A375 (cell line): ENCODE measurements at places on chromosomes 16 and 17. TPM values are rescaled to one million over a fixed set of nuclear protein-coding genes. Genes with fewer than 3 reads are reported as not detected.

PSME3 gene
- 139 and 155 TPM in 2 replicates for total RNA-seq

MARVELD3 gene
- not detected in 2 replicates for total RNA-seq

EIF3C gene
- 578 and 662 TPM in 2 replicates for total RNA-seq

KAT2A gene
- total RNA-seq = 23.5 and 36.3 TPM in 2 replicates

EPX gene
- total RNA-seq = not detected in 2 replicates

HS3ST4 gene
- total RNA-seq = not detected in 2 replicates

ANKFN1 gene
- 3.1 and 4.6 TPM in 2 replicates for total RNA-seq

KRTAP4-3 gene
- total RNA-seq = not detected in 2 replicates

NAA60 gene
- total RNA-seq = 9.6 and 15.4 TPM in 2 replicates

CSH2 gene
- total RNA-seq = not detected in 2 replicates

KRT17 gene
- 0.45 TPM in 2 replicates for total RNA-seq

CLUH gene
- total RNA-seq = 86.2 and 92.2 TPM in 2 replicates

CEP112 gene
- total RNA-seq = 1.6 and 2.8 TPM in 2 replicates

NPIPB6 gene
- total RNA-seq = 2.0 and 3.2 TPM in 2 replicates

RBFOX1 gene
- total RNA-seq = not detected in 2 replicates

MMP2 gene
- total RNA-seq = 128 and 159 TPM in 2 replicates

RCVRN gene
- total RNA-seq = 0.11 and 1.2 TPM in 2 replicates

IRX5 gene
- 9.4 and 15.1 TPM in 2 replicates for total RNA-seq

WDR81 gene
- total RNA-seq = 18.7 and 26.5 TPM in 2 replicates

NME1 gene
- 394 and 398 TPM in 2 replicates for total RNA-seq

GP1BA gene
- total RNA-seq = not detected in 2 replicates

PLXDC1 gene
- total RNA-seq = under 0.01 and 0.05 TPM in 2 replicates

IL17C gene
- total RNA-seq = 0.15 TPM in 1 of 2 replicates, not detected in the other

OTOP2 gene
- total RNA-seq = not detected in 2 replicates

CCDC154 gene
- total RNA-seq = 2.1 TPM in 1 of 2 replicates, not detected in the other

USP43 gene
- 9.7 TPM in 2 replicates for total RNA-seq

CA5A gene
- not detected in 2 replicates for total RNA-seq

LPCAT2 gene
- total RNA-seq = 33.8 and 39.1 TPM in 2 replicates

PIK3R6 gene
- total RNA-seq = 0.04 TPM in 1 of 2 replicates, not detected in the other

HCRT gene
- total RNA-seq = not detected in 2 replicates

ZDHHC1 gene
- total RNA-seq = 1.4 TPM in 1 of 2 replicates, not detected in the other

ABCC3 gene
- 22.4 and 22.9 TPM in 2 replicates for total RNA-seq

CDH3 gene
- total RNA-seq = 1.2 and 2.0 TPM in 2 replicates

TPSB2 gene
- total RNA-seq = not detected in 2 replicates

SLC52A1 gene
- total RNA-seq = not detected in 2 replicates

C16orf86 gene
- total RNA-seq = 9.2 and 11.4 TPM in 2 replicates

KRTAP4-1 gene
- not detected in 2 replicates for total RNA-seq

CETP gene
- total RNA-seq = not detected in 2 replicates

KRTAP4-16 gene
- total RNA-seq = not detected in 2 replicates

GRAP gene
- not detected in 2 replicates for total RNA-seq

CA10 gene
- not detected in 2 replicates for total RNA-seq

PRR35 gene
- 0.16 TPM in 1 of 2 replicates, not detected in the other for total RNA-seq

KRT27 gene
- not detected in 2 replicates for total RNA-seq

ITGAD gene
- total RNA-seq = 0.19 TPM in 1 of 2 replicates, not detected in the other

CD300H gene
- not detected in 2 replicates for total RNA-seq

CHD9NB gene
- total RNA-seq = 0.30 and 1.2 TPM in 2 replicates

SCN4A gene
- total RNA-seq = not detected in 2 replicates

XAF1 gene
- 0.72 and 5.2 TPM in 2 replicates for total RNA-seq

TMEM100 gene
- not detected in 2 replicates for total RNA-seq

MT2A gene
- 462 and 566 TPM in 2 replicates for total RNA-seq

KRT25 gene
- total RNA-seq = not detected in 2 replicates

HEXD gene
- total RNA-seq = 10.5 and 10.8 TPM in 2 replicates

TBC1D3C gene
- total RNA-seq = not detected in 2 replicates
